ENCODE measurements at places on chromosomes 7 and 10.

- DNase-seq, result no peak
Observed at GRCh38 chr10:112784022-112784461, 166.0 kb upstream of the TCF7L2 start.

DNA sequence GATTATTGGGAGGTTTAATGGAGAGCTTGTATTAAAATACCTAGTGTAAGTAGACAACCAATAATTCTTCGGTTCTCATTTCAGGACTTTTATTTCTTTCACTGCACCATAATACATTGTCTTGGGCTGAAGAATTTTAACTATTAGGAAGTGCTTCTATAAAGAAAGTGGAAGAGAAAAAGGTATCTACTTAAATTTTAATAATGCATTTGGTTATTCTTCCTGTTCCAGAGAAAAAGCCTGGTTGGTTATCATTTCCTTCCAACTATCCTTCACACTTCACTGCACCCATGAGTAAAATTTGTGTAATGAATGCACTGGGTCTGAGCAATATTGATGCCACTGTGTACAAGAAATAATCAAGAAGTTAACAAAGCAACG, 629.0 kb upstream of the DPP6 start:
- DNase-seq, result no peak

DNA sequence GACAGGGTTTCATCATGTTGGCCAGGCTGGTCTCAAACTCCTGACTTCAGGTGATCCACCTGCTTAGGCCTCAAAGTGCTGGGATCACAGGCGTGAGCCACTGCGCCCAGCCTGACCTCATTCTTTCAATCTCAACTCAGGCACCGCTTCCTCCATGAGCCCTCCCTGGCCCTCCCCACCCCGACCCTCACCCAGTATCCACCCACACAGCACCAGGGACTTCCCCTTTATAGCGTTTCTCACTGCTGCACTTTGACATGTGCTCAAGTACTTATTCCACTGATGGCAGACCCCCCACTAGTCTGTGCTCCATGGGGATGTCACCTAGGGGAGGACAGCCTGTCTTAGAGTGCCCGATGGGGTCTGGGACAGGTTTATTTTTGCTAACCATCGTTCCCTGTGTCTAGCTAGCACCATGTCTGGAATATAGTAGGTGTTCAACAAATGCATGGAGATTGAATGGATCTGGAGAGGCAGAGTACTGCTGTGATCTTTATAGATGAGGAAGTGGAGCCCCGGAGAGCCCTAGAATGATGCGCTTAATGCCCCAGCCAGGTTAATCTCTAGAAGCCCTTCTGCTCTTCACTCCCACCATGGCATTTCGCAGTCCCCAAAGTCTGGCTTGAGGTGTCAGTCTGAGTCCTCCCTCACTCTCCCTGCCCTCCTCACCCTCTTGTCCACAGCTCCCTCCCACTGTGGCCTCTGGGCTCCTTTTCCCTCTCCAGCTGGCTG, 258.8 kb downstream of the RPS24 start:
- no peak for DNase-seq

DNA sequence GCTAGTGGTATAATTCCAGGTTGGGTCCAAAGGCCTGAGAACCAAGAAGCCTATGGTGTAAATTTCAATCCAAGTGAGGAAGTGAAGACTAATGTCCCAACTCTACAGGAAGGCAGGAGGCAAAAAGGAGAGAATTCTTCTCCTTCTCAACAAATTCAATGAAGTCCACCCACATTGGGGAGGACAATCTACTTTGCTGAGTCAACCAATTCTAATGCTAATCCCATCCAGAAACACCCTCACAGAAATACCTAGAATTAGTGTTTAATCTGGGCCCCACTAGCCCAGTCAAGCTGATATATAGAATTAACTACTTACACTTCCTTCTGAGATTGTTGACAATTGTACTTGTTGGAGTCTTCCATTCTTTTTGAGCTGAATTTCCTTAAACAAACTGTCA, 413.2 kb upstream of the PHF14 start:
- no peak for DNase-seq

- DNase-seq, result no peak
Observed at GRCh38 chr10:12717981-12718707, 283.4 kb downstream of the CCDC3 start.

- no peak for DNase-seq
Observed at GRCh38 chr10:118827466-118828155, 72.8 kb upstream of the CACUL1 start.

GRCh38 chr10:4527281-4527970, 298.6 kb upstream of the AKR1E2 start:
- no peak for DNase-seq

- no peak for DNase-seq
Observed at GRCh38 chr7:136293841-136294391, 316.8 kb upstream of the MTPN start.

DNA sequence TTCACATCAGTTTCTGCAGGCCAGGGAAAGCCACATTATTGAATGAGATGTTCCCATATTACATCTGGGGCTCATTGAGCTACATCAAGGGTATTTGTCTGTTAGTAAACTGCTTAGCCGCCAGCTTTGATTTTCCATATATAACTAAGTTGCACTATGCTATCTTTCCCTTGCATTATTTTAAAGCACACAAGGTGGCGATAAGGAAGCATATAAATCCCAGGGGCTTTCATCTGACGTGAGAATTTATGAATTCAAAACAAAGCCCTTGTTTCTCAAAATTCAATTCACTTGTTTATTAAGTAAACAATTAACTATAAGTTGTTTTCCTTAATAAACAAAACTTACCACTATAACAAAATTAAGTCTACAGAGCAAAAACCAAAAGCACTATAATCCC, 334.1 kb upstream of the TPK1 start:
- no peak for DNase-seq

- DNase-seq, result no peak
Observed at GRCh38 chr10:32318476-32318896, 28.5 kb downstream of the EPC1 start.

DNA sequence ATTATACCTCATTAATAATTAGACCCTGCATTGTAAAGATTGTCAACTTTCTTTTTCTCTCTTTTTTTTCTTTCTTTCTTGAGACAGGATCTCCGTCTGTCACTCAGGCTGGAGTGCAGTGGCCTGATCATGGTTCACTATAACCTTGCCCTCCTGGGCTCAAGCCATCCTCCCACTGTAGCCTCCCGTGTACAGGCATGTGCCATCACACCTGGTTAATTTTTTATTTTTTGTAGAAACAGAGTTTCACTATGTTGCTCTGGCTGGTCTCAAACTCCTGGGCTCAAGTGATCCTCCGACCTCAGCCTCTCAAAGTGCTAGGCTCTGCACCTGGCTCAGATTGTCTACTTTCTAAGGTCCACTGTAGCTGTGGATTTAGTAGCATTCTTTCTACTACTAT, 50.7 kb downstream of the MDFIC start:
- DNase-seq, result no peak

DNA sequence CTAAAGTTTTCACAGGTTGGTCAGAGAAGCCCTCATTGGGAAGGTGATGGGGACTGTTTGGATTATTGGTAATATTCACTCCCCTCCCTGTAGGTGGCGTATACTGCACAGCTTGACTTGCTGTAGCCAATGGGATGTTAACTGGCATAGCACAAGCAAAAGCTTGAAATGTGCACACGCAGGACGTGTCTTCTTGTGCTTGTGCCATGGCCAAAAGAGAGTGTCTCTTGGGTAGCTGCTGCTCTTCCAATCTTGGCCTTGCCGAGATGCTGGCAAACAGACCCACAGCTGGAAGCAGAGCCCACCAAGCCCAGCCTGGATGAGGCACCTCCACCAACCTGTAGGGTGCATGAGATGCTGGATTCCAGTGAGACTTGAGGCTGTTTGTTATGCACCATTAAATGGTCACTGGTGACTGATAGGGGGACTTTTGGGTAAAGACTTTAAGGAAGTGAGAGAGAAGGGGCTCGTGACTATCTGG, 266.0 kb downstream of the GRID1 start:
- DNase-seq, result no peak

GRCh38 chr7:27723085-27723484, 16.9 kb upstream of the TAX1BP1 start:
- no peak for DNase-seq

DNA sequence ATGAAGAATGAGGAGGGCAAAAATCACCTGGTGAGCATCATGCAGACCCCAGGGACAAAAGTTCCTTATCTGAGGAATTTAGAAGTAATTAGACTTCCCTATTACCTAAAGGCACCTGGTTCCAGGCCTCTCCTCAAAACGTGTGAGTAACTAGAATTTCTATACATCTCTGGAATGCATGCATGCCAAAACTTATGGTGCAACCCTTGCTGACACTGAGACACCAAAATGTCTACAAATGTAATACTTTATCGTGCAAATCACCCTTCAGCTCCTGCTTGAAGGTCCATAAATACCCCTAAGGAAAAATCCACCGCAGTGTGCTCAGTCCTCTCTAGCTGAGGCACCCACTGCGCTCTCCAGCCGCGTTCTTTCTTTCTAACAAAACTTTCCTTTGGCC, 84.2 kb downstream of the PAXIP1 start:
- no peak for DNase-seq

GRCh38 chr7:87226495-87226894, 7.0 kb upstream of the TMEM243 start:
- DNase-seq, result no peak

GRCh38 chr10:118742782-118743181, 12.0 kb downstream of the CACUL1 start:
- no peak for DNase-seq

DNA sequence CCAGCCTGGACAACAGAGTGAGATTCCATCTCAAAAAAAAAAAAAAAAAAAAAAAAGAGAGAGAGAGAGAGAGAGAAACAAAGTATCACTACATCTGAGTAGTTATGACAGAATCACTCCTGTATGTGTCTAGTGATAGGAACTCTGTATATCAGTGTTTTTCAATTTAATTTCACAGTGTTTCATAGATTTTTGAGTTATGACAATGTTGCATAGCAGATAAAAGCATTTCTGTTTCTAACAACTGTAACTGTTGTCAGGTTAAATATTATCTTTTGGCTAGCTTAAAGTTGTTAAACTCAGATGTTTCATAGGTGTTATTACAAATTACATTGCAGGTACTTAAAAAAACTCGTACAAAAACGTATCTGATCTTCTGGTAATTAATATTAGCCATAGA, 60.3 kb downstream of the PLXDC2 start:
- DNase-seq, result no peak

GRCh38 chr10:84267503-84268126, 22.8 kb downstream of the RGR start:
- DNase-seq, result no peak

DNA sequence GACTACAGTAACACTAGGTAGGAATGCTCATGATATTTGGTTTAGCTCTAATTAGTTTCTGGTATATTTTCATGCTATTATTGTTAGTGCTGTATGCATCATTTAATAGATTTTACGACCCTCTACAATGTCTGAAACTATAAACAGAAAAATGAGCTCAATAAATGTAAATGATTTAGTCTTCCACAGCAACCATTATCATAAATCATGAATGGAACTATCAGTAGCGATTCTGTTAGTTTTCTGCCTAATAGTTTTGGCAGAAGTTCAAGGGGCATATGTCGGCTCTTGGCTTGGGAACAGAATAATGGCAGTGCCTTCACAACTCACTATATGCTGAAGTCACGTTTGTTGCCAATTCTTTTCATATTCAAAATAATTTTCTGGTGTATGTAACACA, 494.8 kb downstream of the PARD3 start:
- DNase-seq, result no peak

GRCh38 chr10:102468683-102469082, 17.3 kb upstream of the C10orf95 start:
- DNase-seq, result no peak

DNA sequence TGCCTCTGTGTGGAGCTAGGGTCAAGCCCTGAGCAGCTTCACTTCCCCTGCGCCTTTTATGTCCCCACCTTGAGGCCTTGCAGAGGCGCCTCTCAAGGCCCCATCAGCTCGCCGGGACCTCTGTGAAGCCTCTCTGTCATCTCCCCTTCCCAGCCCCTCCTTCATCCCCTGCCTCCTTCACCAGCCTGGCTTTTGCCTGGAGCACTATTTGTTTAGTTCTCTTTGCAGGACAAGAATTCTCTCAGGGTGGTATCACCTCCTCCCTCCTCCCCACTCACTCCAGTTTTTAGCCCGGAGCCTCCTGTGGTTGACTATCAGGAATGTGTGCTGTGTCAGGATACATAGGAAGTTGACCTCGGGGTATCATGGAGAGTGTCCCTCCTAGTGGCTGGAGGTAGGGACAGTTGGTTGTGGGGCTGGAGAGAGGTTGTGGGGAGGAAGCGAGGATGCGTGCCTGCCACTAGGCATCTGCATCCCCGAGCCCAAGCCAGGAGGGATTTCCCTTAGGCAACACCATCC, 89.8 kb upstream of the ANLN start:
- no peak for DNase-seq

GRCh38 chr10:15290671-15291070, 80.4 kb downstream of the FAM171A1 start:
- DNase-seq, result no peak

GRCh38 chr7:137992550-137993394, 9.1 kb downstream of the CREB3L2 start:
- DNase-seq, result no peak

GRCh38 chr7:28296571-28297483, 115.5 kb upstream of the CREB5 start:
- DNase-seq, result no peak

DNA sequence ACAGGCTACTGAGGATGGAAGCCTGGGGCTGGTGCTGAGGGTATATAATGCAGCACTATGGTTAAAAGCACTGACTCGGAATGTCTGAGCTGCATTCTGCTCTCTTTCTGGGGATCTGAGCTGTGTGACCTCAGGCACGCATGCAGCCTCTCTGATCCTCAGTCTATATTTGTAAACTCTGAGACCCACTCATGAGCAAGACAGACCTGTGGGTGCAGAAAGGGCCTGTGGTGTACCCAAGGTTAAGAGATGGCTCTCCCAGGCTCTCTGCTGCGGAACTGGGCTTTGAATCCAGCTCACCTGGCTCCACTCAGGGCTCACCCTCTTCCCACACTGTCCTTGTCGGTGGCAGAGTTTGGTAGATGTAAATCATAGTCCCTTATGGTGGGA, 89.9 kb downstream of the CHST15 start:
- DNase-seq, result no peak

- DNase-seq, result no peak
Observed at GRCh38 chr7:121891731-121892130, 18.8 kb downstream of the PTPRZ1 start.

GRCh38 chr7:128886391-128887168, 23.9 kb downstream of the ATP6V1F start:
- no peak for DNase-seq

- DNase-seq, result no peak
Observed at GRCh38 chr7:82286096-82286797, 157.3 kb downstream of the CACNA2D1 start.

Measured in D721Med (cell line).